GM12878 (cell line): ENCODE measurements at places on chromosomes 4 and X. TPM values are rescaled to one million over a fixed set of nuclear protein-coding genes. Genes with fewer than 3 reads are reported as not detected.

DNA sequence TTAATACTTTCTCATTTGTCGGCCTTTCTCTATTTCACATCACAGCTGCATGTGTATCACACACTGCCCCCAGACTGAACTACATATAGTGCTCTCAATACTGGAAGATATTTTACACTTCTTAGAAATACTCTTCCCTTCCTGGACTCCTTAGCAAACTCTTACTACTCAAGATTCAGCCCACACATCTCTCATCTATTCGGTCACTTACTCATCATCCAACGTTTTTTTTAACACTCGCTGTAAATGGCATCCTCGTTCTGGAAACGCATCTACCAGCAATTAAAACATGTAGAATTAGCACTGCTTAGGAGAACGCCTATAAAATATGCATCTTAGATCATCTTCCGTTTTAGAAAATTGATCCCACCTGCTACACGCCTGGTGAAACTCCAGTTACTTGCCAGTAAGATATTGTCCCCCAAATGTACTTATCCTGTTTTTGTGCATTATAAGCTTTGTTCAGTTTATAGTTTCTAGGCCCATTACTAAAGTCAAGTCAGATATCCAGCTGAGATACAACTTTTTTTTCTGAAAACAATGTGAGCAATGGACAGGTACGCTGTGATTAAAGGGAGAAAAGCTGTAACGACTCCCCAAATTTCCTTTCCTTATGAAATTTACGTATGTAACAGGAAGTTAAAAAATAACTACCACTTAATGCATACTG is 1.0 kb downstream of the LRP2BP start:
- no peak for DNase-seq

DNA sequence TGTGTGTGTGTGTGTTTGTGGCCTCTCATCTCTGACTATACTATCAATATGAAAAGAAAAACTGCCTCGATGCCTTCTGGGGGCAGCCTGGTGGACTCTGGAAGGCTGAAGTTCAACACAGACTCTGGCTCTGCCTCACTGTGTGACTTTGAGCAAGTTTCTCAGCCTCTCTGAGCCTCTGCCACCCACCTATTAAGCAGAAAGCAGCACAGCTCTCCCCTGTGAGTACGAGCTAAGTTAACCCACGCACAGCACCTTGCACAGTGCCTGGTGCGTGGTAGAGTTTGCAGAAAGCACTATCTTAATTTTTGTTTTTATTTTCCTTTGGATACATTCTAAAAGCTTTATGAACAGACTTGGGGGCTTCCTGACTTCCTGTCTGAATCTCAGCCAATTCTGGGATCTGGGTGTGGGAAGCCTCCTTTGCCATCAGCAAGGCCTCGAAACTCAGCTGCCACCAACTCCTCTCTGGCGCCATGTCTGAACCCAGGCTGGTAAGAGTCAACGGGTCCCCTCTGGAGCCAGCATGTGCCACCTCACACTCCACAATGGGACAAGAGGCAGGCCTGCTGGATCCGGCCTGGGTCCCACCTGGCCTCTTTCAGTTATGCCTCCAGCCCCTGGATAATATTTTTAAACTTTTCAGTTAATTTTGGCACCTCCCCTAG is 57.3 kb downstream of the JAKMIP1 start:
- DNase-seq = no peak

- no peak for DNase-seq
These were observed 51.1 kb downstream of the DMD start for GRCh38 chrX:33160273-33160672.

DNA sequence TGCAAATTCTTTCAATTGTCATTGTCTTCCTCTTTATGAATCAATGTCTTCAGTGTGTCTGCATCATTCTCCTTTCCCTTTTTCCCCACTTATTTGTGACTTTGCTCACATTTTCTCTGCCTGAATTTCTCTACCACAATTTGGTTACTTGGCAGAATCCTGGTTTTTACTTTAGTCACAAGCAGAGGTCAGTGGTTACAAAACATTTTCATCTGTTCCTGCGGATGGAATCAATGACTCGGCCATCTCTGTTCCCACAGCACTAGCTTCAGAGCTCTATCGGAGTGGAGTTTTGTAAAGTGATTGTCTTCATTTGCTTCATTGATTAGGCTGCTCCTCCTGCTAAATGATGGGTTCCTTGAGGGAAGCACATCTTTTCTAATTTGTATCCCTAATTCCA is 501.3 kb upstream of the AADAT start:
- no peak for DNase-seq

GRCh38 chrX:122500556-122500955 is 683.5 kb upstream of the GRIA3 start:
- no peak for DNase-seq

- no peak for DNase-seq
These were observed 144.4 kb downstream of the TMA16 start for GRCh38 chr4:163638909-163639308.

GRCh38 chr4:2412534-2412884 is 5.9 kb downstream of the ZFYVE28 start:
- DNase-seq = no peak

- DNase-seq = no peak
These were observed 34.1 kb downstream of the HNRNPH2 start for GRCh38 chrX:101442085-101442484.

GRCh38 chr4:81722290-81722851 is 250.7 kb upstream of the RASGEF1B start:
- no peak for DNase-seq

DNA sequence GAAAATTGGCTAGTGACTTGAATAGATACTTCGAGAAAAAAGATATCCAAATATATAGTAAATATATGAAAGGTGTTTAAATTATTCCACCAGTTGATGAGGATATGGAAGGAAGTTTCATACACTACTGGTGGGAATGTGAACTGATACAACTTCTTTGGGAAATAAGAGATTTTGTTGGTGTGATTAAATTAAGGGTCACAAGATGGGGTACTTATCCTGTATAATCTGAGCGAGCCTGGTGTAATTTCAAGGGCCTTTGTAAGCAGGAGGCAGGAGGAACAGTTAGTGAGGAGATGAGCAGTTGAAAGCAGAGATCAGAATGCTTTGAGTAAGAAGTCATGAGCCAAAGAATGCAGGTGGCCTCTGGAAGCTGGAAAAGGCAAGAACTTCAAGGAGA is 192.2 kb downstream of the KCTD8 start:
- DNase-seq = no peak

DNA sequence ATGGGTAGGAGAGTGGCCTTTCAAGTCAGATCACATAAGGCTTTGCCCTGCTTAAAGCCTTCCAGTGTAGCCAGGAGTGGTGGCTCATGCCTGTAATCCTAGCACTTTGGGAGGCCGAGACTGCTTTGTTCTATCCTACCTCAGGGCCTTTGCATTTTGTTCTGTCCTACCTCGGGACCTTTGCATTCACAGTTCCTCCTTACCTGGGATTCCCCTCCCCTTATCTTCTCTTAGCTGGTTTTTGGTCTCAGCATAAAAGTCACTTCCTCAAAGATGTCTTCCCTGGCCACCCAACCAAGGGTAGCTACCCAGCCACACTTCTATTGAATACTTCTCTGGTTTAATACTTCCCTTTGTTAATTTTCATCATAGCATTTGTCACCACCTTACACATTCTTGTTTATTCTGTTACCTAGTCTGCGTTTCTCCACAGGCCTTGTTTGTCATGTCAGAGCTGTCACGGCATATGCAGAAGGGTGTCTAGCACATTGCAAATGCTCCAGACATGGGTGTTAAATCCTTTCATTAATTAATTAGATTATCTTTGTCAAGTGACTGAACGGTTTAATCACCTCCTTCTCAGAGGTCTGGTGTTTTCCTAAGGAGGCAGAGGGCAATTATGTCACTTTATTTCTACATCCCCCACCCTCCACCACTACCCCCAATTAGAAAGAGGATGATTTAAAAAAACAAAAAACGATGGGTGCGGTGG is 11.3 kb upstream of the SETD7 start:
- DNase-seq = no peak

DNA sequence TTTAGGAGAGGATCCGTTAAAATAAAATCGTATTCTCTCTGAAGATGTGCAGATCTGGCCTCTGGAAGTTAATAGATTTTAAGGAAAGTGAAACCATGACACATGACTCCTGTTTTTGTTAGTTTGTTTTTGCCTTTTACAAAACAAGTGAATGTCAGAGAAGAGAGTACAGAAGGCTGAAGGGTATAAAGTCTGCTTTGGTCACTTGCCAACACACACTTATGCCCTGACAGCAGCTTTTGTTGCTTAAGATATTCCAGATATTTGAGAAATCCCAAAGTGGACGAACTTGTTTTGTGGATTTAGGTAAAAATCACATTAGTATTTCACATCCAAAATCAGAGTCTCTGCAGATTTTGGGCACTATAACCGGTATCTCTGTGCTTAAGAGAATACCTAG is 192.4 kb upstream of the RASGEF1B start:
- DNase-seq = no peak

- no peak for DNase-seq
These were observed 101.5 kb upstream of the CXXC4 start for GRCh38 chr4:104596189-104596588.

SYTL4 gene
- polyA plus RNA-seq = not detected in 2 replicates

DCLK2 gene
- not detected in 2 replicates for polyA plus RNA-seq

FATE1 gene
- 0.12 and 0.26 TPM in 2 replicates for polyA plus RNA-seq

TDO2 gene
- 0.24 TPM in 1 of 2 replicates, not detected in the other for polyA plus RNA-seq

MAOA gene
- not detected in 2 replicates for polyA plus RNA-seq

TAB3 gene
- polyA plus RNA-seq = 7.3 and 8.2 TPM in 2 replicates

ZAR1 gene
- not detected in 2 replicates for polyA plus RNA-seq

CTAG1A gene
- not detected in 2 replicates for polyA plus RNA-seq

MAGEA3 gene
- not detected in 2 replicates for polyA plus RNA-seq

PPARGC1A gene
- not detected in 2 replicates for polyA plus RNA-seq

CWH43 gene
- not detected in 2 replicates for polyA plus RNA-seq
